ENCODE measurements at places on chromosomes 1 and 21.
A peak's percentile ranks its signal among the peaks of the same experiment; 100 is the strongest.

GRCh38 chr1:28326984-28327383 lies 1.9 kb upstream of the MED18 start:
- H3K4me1 ChIP-seq, result no peaks in the 10 kb centered on the region
- H3K4me3 ChIP-seq, result no peak overlapping the region
- no peak for DNase-seq
- H3K36me3 ChIP-seq, result peaks cover 2% of the 10 kb centered on the region
- H3K27ac ChIP-seq, result no peak overlapping the region

DNA sequence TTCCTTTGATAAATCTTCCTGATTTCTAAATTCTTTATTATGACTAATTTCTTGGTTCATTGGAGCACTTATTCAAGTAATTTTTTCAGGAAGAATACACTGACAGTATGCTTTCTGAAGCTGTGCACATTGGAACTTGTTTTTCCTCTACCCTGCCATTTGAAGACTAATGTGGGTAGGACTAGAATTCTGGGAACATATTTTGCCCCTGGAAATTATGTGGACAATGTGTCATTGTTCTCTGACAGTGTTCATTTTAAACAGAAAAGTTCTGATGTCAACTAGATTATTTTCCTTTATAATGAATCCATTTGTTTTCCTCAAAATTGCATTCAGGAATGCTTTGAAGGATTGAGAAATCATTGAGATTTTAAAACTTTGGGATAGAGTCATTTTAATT lies 34.8 kb upstream of the ST6GALNAC5 start:
- H3K27me3 ChIP-seq, result no peaks in the 10 kb centered on the region
- DNase-seq, result no peak
- no peak overlapping the region for H3K4me3 ChIP-seq

- H3K27me3 ChIP-seq, result no peaks in the 10 kb centered on the region
- no peaks in the 10 kb centered on the region for H3K4me1 ChIP-seq
- no peak for DNase-seq
- no peaks in the 10 kb centered on the region for H3K36me3 ChIP-seq
- H3K27ac ChIP-seq, result no peak overlapping the region
Observed at GRCh38 chr1:172897738-172898137, 153.0 kb downstream of the TNFSF18 start.

DNA sequence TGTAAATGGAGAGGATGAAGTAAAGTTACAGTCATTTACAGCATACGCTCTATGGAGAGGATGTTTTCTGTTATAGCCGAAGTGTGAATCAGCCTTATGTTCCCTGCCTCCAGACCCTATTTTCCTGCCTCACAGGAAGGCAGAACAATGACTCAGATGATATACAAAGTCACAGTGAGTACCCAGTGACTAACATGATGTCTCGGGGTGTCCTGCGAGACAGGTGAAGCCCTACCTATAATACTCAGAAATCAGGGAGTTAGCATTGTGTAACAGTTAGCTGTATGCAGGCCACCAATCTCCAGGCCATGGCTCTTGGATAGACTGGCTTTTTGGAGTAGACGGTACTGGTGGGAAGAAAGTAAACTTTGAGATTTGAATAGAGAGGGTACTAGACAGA lies 55.6 kb upstream of the FBXO28 start:
- H3K36me3 ChIP-seq, result no peaks in the 10 kb centered on the region
- no peak overlapping the region for H3K27ac ChIP-seq
- H3K4me3 ChIP-seq, result no peak overlapping the region
- no peak for DNase-seq

GRCh38 chr1:211393203-211393602 lies 66.6 kb downstream of the TRAF5 start:
- H3K27me3 ChIP-seq, result no peaks in the 10 kb centered on the region
- H3K4me3 ChIP-seq, result no peak overlapping the region
- no peaks in the 10 kb centered on the region for H3K4me1 ChIP-seq
- DNase-seq, result no peak

DNA sequence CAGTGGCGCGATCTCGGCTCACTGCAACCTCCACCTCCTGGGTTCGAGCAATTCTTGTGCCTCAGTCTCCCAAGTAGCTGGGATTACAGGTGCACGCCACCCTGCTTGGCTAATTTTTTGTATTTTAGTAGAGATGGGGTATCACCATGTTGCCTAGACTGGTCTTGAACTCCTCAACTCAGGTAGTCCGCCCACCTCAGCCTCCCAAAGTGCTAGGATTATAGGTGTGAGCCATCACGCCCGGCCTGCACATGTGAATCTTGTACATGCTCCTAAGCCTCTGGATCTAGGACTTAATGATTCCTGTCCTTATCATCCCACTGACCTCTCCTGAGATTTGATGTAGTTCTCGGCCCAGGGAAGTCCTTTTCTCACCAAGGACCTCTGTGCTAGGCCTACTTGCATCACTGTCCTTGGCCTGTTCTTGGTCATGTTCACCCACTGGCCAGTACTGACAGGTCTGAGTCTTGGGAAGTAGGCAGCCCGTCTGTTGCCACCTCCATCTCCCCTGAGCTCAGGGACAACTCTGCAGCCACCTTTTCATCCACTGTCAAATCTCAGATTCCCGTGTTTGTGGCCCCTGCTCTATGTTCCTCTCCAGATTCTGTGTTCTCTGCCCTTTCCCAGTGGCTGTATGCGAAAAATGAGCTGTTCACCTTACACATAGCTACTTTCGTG lies 9.4 kb downstream of the HYI start:
- H3K4me1 ChIP-seq, result no peaks in the 10 kb centered on the region
- no peaks in the 10 kb centered on the region for H3K27me3 ChIP-seq
- peaks cover 3% of the 10 kb centered on the region for H3K36me3 ChIP-seq
- H3K4me3 ChIP-seq, result no peak overlapping the region
- no peak overlapping the region for H3K27ac ChIP-seq

- H3K36me3 ChIP-seq, result no peaks in the 10 kb centered on the region
- H3K27me3 ChIP-seq, result no peaks in the 10 kb centered on the region
- peak overlapping the region; percentile 99 for H3K27ac ChIP-seq
- H3K4me1 ChIP-seq, result peaks cover 6% of the 10 kb centered on the region
- no peak overlapping the region for H3K4me3 ChIP-seq
Observed at GRCh38 chr1:175885326-175885725, 141.9 kb upstream of the TNR start.

DNA sequence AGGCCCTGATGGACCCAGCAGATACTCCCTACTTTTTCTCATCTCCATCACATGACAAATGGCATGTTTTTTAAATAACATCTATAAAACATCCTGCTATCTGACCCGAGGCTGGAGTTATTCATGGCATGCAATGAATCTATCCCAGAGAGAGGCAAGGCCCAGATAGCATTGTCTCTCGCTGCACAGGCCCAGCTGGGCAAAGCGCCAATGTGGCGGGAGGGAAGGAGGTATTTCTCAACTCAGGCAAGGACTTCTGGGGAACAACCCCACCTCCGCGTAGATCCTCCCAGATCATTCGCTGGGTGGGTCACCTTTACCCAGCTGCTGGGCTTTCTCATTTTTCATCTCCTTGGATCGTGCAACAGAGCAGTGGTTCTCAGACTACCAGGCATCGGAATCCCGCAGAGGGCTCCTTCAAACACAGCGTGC lies 59.8 kb downstream of the ERG start:
- H3K27ac ChIP-seq, result no peak overlapping the region
- H3K27me3 ChIP-seq, result no peaks in the 10 kb centered on the region
- peaks cover 2% of the 10 kb centered on the region for H3K4me1 ChIP-seq
- H3K4me3 ChIP-seq, result no peak overlapping the region
- DNase-seq, result peak; percentile 90

DNA sequence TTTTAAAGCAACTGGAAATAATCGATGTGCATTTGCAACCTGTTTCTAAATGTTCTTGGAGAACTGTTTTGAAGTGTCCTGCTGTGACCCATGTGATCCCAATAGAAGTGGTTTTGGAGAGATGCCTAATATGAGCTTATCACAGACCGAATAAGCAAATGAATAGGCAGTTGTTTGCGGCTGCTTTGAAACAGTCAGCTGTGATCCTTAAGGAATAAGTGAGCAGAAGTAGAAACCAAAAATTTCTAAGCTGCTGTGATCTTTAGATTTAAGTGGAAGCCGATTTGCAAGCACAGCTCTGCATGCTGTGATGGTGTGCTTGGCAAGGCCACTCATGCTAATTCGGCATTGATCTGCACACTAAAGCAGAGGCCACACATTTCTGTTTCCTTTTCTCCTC lies 329.5 kb upstream of the DUSP10 start:
- no peak overlapping the region for H3K27ac ChIP-seq
- no peaks in the 10 kb centered on the region for H3K27me3 ChIP-seq
- DNase-seq, result no peak
- H3K36me3 ChIP-seq, result no peaks in the 10 kb centered on the region

GRCh38 chr1:210815641-210816550 lies 318.1 kb downstream of the KCNH1 start:
- no peaks in the 10 kb centered on the region for H3K4me1 ChIP-seq
- H3K36me3 ChIP-seq, result no peaks in the 10 kb centered on the region
- no peak overlapping the region for H3K4me3 ChIP-seq
- no peaks in the 10 kb centered on the region for H3K27me3 ChIP-seq
- H3K27ac ChIP-seq, result no peak overlapping the region

DNA sequence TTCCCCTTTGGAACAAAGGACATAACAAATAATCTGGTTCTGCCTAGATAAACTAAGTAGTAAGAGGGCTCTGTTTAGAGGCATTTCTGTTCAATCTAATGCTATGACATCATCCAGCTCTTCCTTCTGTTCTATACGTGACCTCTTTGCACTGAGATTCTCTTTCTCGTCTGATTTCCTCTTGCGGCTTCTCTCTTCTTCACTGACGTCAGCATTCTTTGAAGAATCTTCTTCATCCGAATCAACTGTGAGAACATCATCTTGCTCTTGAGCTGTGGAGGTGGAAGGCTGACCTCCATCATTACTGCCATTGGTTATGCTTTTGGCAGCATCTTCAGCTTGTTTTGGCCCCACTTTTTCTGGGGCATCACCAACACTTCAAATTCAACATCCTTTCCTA lies 130.4 kb downstream of the HS2ST1 start:
- H3K4me1 ChIP-seq, result no peaks in the 10 kb centered on the region
- H3K36me3 ChIP-seq, result no peaks in the 10 kb centered on the region
- H3K4me3 ChIP-seq, result no peak overlapping the region
- DNase-seq, result no peak
- no peak overlapping the region for H3K27ac ChIP-seq

GRCh38 chr1:88581703-88582102 lies 102.4 kb upstream of the PKN2 start:
- no peaks in the 10 kb centered on the region for H3K4me1 ChIP-seq
- H3K4me3 ChIP-seq, result no peak overlapping the region
- no peak for DNase-seq
- no peaks in the 10 kb centered on the region for H3K36me3 ChIP-seq
- no peaks in the 10 kb centered on the region for H3K27me3 ChIP-seq

DNA sequence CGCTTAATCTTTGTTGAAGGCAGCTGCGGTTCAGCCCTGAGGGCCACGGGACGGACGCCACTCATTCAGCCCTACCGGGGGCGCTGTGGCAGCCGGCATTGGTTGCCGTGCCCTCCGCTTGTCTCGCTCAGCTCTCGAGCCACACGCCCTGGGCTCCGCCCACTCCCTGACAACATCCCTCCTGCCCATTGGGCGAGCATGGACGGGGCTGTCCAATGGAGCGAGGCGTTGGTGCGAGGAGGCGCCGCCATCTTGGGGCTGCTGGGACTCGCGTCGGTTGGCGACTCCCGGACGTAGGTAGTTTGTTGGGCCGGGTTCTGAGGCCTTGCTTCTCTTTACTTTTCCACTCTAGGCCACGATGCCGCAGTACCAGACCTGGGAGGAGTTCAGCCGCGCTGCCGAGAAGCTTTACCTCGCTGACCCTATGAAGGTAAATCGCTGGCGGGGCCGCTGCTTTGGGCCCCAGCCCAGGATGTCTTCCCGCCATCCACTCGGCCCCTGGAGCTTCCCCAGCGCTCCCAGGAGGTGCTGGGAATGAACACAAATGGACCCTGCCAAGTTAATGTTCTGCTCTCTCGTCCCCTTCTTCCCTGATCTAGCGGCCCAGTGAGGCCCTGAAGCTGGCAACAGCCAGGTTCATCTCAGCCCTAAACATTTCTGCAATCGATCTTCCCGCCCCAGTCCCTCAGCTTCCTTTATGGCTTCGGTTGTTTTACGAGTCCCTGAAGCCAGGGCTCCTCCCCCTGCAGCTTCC lies at the start of gene SRP9:
Gene SRP9 (plus strand): TSS at position 244 of the 754 bp plus-strand sequence. CDS start 115 bp downstream, at position 359.
- peak within 1 kb of the TSS; percentile 89 for H3K4me3 ChIP-seq
- peak; percentile 100 for DNase-seq
- H3K36me3 ChIP-seq, result no peaks in the 10 kb centered on the region
- H3K27ac ChIP-seq, result peak within 1 kb of the TSS; percentile 98
- no peaks in the 10 kb centered on the region for H3K27me3 ChIP-seq
- H3K4me1 ChIP-seq, result peaks cover 2% of the 10 kb centered on the region

DNA sequence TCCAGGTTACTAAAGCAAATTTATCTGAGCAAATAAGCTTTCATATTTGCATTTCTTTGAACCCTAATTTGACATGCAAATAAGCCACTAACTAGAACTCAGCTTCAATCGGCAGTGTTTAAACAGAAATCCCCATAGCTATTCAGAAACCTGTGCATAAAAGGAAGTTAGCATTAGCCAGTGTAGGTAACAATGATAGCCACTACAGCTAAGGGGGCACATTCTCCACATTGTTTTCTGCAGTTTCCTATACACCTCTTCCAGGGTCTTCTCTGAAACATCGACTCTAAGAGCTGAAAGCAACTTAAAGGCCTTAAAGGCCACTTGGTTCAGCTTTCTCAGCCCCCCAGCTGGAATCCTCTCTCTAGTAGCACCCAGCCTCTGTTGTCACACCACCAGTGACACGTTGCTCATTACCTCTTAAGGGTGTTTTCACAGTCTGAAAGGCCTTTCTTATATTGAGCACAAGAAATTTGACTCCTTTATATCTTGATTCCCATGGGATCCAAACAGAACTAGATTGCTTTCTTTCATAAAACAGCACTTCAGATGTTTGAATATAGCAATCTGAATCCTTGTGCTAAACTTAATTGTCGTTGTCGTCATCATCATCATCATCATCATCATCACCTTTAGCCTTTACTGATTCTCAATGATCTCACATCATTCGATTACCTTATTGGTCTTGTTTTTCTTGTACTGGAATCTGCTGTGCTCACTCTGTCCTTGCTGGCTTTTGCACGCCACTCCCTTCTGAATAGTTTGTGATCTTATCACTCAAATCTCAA lies 93.9 kb upstream of the DAB1 start:
- no peaks in the 10 kb centered on the region for H3K36me3 ChIP-seq
- no peaks in the 10 kb centered on the region for H3K27me3 ChIP-seq
- no peak overlapping the region for H3K4me3 ChIP-seq
- DNase-seq, result no peak
- H3K27ac ChIP-seq, result no peak overlapping the region
- H3K4me1 ChIP-seq, result no peaks in the 10 kb centered on the region

GRCh38 chr1:203656796-203657747 lies 30.4 kb downstream of the ATP2B4 start:
- no peaks in the 10 kb centered on the region for H3K27me3 ChIP-seq
- DNase-seq, result no peak
- H3K27ac ChIP-seq, result no peak overlapping the region
- peaks cover 2% of the 10 kb centered on the region for H3K4me1 ChIP-seq
- no peaks in the 10 kb centered on the region for H3K36me3 ChIP-seq

All from aorta (tissue), 5 donors.